ENCODE measurements at places on chromosomes 1 and 21. TPM values are rescaled to one million over a fixed set of nuclear protein-coding genes. Genes with fewer than 3 reads are reported as not detected.
A peak's percentile ranks its signal among the peaks of the same experiment; 100 is the strongest.

Gene SMPDL3B
- 0.13 TPM for polyA plus RNA-seq

GRCh38 chr21:31098576-31099005 lies 60.3 kb upstream of the KRTAP19-8 start:
- peak; percentile 68 for DNase-seq

DNA sequence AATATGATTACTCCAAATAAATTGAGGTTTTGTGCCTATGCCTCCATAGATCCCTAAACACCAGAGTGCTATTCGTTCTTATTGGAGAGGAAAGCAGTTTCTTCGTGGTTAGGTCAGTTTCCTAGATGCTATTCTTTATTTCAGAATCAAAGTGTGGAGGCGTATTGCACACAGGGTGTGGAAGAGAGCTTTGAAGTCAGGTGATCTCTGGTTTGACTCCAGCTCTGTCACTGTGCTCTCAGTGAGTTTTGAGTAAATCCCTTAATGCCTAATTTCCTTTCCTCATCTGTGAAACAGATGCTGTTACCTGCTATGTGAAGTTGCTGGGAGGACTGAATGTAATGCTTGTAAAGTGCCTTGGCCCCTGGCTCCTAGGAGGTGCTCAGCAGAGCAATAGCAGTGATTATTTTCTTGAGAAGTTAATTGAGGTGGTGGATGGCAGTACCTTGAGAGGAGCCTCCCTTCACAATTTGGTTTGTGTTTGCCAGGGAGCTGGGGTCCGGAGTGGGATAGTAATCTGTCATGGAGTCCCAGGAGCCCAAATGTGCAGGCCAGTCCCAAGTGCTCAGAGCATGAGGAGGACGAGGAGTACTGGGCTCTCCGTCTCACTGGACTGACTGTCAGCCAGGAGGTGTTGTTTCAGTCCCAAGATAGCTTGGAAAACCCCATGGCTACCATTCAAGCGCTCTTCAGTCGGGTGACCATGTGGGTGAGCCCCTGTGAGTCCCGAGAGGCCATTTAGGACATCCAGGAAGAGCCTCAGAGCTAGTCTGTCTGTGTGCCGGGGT lies 14.9 kb downstream of the NTPCR start:
- DNase-seq = no peak

DNA sequence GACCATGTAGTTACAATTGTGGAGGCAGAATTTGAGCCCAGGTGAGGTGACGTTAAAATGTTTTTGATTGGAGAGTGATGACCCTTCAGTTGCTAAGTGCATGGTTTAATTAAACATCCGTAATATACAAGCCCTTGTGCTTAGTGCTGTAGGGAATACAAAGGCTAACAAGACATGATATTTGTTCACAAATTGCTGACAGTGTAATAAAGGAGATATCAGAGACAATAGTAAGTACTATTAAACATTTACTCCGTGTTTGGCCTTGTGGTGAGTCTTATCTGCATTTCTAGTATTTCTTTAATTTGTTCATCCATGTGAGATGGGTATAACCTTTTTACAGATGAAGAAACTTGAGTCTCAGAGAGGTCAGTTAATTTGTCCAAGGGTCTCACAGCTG lies 37.9 kb downstream of the RLF start:
- DNase-seq = no peak

DNA sequence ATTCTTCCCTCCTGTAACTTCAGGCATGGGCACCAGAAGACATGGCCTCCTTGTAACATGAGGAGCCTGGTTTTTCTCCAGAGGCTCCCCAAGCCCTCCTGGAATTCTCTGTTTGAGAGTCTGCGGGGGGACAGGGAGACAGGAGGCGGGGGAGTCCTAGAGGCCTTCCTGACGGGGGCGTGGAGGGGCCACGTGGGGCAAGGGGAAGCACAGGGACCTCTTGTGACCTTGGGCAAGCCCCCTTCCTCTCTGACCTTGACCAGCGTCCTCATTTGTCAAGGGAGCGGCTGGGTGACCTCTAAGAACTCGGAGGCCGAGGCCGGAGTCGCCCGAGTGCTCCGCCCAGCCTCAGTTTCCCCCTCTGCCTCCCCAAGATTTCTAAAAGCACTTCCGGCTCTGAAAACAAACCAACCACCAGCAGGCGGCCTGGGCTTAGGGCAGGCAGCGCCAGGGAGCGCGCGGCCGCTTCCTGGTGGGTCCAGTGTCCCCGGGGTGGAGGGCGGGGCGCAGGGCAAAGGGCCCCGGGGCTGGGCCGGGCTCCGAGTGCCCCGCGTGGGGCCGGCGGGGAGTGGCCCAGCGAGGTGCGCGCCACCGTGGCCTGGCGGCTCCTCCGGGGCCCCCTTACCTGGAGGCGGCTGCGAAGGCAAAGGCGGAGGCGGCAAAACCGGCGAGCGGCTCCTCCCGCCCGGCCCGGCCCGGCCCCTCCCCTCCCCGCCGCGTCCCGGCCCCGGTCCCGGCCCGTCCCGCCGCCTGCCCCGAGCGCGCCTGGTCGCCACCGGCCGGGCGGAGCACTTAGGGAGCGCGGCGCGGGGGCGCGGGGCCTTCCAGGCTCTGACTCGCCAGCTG lies at the start of gene TMCO4:
TSS of gene TMCO4 (minus strand) at position 687 of the 846 bp plus-strand sequence. CDS start 19,158 bp downstream, outside the sequence.
- DNase-seq = peak; percentile 46

Gene SPRR2A
- not detected for polyA plus RNA-seq

Gene C1QA
- polyA plus RNA-seq = 40.9 TPM

GRCh38 chr1:184310157-184310819 lies 76.5 kb upstream of the C1orf21 start:
- DNase-seq = no peak

DNA sequence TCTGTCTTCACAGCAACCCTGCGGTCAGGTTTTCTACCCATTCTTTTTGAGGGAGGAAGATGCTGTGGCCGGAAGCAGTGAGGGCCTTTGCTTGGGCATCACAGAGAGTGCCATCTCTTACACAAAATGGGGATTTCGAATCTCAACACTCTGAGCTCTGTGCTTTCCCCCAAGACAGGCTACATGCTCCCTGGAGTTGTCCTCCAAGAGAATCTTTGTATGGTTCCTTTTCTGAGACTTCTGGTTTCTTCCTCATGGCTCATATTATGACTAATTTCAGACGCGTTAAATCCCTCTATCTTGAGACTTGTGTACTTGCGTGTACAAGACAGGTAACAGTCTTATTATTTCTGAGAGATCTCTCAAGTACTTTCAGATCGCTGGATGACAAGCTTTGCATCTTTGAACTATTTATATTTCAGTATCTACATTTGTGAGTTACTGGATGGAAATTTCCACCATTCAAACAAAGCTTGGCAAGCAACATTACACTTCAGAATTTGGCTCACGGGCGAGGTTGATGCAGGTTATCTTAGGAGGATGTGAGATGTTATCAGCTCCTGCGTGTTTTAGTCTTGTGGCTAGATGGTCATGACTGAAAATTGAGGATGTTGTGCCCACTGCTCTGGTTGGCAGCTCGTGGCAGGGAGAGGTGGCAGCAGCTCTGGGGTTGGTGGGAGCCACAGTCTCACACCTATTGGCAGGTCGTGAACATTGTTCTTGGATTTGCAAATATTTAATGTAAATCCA lies 19.4 kb downstream of the ABCG1 start:
- no peak for DNase-seq

DNA sequence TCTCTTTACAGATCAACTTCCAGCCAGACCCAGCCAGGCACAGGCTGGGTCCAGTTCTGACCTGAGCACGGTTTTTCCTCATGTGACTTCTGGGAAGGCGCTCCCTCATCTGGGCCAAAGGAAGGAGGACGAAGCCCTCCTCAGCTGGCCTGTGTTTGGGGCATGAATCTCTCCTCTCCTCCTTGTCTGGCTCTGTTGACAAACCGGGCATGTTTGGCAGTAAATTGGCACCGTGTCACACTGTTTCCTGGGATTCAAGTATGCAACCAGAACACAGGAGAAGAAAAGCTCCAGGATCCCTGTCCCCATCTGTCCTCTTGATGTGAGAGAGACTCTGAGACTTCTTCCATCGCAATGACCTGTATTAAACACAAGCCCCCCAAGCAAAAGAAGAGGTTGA lies 18.3 kb downstream of the NECAP2 start:
- no peak for DNase-seq

DNA sequence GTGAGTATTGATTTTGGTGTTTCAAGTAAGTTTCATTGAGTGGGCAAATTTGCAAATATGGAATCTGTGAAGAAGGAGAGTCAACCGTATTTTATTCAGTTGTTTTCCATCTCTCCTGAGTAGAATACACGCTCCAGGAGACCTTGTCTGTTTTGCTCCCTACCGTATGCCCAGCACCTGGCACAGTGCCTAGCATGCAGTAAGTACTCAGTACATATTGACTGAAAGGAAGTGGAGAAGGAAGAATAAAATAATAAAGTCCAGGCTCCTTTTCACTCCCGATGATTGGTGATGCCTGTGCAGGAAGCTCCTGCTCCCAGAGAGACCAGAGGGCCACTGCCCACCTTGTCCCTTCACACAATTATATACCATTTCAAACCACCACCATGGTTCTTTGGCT lies 59.4 kb upstream of the NEK2 start:
- no peak for DNase-seq

Gene CD160
- polyA plus RNA-seq = 0.10 TPM

Gene DNALI1
- 22.1 TPM for polyA plus RNA-seq

DNA sequence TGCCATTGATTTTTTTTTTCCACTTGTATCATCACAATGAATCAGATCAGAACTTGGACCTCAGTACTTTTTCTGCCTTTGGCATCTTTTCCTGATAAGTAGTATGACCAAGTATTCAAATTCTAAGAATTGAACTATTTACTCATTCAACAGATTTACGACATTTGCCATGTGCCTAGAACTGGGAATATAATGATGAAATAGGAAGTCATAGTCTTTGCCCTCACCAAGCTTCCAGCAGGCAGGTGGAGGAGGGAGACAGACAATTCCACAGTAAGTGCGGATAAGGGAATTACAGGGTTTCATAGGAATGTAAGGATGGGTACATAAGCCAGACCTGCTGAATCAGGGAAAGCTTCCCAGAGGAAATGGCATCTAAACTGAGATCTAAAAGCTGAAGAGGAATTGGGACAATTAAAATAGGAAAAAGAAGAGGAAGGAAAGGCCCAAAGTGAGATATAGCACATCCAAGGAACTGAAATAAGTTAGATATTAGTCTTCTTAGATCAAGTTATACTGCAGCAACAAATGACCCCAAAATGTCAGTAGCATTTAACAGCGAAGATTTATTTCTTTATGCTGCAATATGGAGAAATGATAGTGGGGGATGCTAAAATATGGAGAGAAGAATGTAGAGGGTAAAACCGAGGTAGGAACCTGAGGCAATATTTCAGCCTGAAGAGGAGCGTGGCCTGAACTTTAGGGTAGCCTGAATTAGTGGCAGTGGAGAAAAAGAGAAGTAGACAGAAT lies 5.3 kb upstream of the DDX59 start:
- DNase-seq = no peak

GRCh38 chr1:79380078-79380477 lies 373.5 kb upstream of the ADGRL4 start:
- DNase-seq = no peak

DNA sequence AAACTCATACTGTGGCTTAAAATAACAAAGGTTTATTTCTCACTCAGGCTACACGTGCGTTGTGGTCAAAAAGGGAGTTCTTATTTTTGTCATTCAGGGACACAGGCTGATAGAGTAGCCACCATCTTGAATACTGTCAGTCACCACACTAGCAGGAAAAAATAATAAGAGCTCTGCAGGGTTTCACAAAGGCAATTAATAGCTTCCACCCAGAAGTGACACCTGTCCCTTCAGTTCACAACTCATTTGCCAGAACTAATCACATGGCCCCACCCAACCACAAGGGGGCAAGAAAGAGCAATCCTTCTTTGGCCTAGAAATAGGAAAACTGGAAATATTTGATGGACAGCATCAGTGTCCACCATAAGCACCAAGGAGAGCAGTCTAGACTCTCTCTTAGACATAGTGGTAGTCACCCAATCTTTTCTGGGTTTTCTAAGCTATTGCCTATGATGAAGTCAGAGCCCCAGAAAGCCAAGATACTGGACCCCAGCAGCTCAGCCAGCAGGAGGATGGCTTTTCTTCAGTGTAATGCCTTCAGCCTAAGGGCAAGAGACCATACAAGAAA lies 8.2 kb downstream of the HAPLN2 start:
- peak; percentile 37 for DNase-seq

Gene NMNAT2
- polyA plus RNA-seq = 0.78 TPM

GRCh38 chr1:175765293-175765692 lies 21.9 kb upstream of the TNR start:
- no peak for DNase-seq

- peak; percentile 81 for DNase-seq
These were observed at the start of gene LRRC52 for GRCh38 chr1:165543532-165544438. TSS of gene LRRC52 (plus strand) at chr1:165544000. CDS start at chr1:165544297, 297 bp downstream.

- DNase-seq = no peak
These were observed 498.3 kb upstream of the DAB1 start for GRCh38 chr1:57922130-57922529.

GRCh38 chr1:155890251-155890650 lies 20.9 kb downstream of the RIT1 start:
- DNase-seq = no peak

DNA sequence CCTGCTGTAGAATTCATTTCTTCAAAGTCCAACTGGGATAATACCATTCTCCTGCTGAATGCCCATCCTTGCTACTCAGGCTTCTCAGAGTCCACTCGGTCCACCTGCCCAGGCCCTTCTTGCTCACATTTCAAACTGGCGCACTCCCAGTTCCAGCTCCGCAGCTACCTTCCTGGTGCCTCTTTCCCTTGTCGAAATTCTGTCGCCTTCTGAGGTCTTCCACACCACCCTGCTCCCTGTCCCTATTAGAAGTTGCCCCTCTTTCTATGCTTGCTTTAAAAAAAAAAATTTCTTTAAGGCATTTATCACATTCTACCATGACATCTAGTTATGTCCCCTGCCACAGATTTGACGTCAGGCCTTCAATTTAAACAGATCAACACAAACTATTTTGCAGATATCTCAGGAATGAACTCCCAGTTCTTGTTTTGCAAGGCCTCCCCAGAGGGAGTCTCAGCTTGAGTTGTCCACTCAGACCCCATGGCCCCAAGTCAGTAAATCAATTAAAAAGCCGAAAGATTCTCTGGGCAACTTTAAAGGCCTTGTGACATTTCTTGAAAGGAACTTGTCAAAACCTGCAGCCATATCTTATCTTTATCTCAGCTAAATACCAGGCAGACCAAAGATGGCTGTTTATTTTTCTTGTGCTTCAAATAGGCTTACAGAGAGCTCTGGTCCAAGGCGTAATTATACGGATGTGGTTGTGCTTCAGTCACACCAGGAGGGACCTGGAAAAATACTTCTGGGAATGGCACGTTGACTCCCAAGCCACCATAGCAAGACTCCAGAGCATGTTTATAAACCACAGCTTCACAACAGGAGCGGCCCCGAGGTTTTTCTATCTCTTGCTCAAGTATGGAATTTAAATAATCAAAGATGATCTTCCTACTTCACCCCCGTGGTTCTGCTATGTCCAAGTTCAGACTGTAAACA lies 2.2 kb downstream of the FAM89A start:
- no peak for DNase-seq

Gene CD52
- 3.8 TPM for polyA plus RNA-seq

Gene FALEC
- 0.56 TPM for polyA plus RNA-seq

GRCh38 chr1:107678993-107679392 lies 286.0 kb downstream of the VAV3 start:
- no peak for DNase-seq
